ENCODE measurements at places on chromosomes 2 and 18. TPM values are rescaled to one million over a fixed set of nuclear protein-coding genes. Genes with fewer than 3 reads are reported as not detected.
A peak's percentile ranks its signal among the peaks of the same experiment; 100 is the strongest.

The LONRF2 gene
- total RNA-seq = 17.5 TPM

The ACOXL gene
- 0.10 TPM for total RNA-seq

The ZFAND2B gene
- total RNA-seq = 20.3 TPM

The RESP18 gene
- total RNA-seq = not detected

The FBXO48 gene
- total RNA-seq = 0.92 TPM

The PLCL1 gene
- total RNA-seq = 100 TPM

The EVX2 gene
- not detected for total RNA-seq

The ALPP gene
- not detected for total RNA-seq

The MYO7B gene
- total RNA-seq = 0.42 TPM

The MAL gene
- 3.9 TPM for total RNA-seq

The TTR gene
- not detected for total RNA-seq

The RPRM gene
- total RNA-seq = not detected

The CAPN14 gene
- total RNA-seq = 0.42 TPM

The DNAJC5G gene
- total RNA-seq = 2.1 TPM

The NT5C1B gene
- total RNA-seq = not detected

DNA sequence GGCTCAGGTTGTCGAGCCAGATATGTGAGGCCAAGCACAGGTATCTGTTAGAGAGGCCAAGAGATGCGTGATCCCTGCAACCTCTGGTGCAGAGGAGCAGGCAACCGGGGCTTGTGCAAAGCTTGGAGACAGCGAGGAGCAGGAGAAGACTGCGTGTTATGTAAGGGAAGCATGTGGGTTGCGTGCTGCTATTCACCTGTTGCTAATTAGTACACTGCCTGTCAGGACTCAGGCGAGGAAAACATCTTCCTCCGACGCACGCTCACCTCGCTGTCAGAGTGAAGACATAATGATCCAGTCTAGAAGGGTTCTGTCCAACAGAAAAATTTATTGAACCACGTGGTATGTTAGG is 102.5 kb downstream of the HNRNPLL start:
- DNase-seq = no peak

GRCh38 chr2:63792530-63792929 is 49.2 kb upstream of the UGP2 start:
- DNase-seq = no peak

DNA sequence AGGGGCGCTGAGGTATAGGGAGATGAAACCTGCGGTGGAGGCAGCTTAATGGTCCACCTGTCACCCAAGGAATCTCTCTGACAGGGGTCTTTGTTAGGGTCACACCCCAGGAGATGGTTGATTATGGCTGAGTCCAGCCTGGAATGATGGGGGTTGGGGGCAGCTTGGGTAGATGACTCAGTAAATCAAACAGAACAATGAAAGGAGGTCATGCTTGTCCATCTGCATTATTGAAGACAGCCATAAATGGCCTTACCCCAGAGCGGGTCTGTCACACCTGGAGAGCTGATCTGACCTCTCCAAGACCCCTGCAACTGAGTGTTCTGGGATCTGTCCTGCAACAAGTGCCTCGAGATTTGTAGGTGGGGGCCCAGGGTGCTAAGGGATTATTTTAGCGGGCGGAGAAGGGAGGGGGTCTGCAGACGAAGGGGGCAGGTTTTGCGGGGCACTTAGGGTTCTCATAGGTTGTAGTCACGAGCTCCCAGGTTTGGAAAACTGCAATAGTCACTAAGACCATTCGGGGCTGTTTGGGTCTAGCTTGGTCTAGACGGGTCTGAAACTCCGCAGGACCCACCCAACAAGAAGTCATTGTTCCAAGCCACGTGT is 771 bp upstream of the IGFBP2 start:
- no peak for DNase-seq

GRCh38 chr2:73202156-73203054 is at the start of gene NOTO:
Gene NOTO (plus strand): TSS chr2:73202574. CDS start chr2:73202667, 93 bp downstream.
- DNase-seq = no peak

DNA sequence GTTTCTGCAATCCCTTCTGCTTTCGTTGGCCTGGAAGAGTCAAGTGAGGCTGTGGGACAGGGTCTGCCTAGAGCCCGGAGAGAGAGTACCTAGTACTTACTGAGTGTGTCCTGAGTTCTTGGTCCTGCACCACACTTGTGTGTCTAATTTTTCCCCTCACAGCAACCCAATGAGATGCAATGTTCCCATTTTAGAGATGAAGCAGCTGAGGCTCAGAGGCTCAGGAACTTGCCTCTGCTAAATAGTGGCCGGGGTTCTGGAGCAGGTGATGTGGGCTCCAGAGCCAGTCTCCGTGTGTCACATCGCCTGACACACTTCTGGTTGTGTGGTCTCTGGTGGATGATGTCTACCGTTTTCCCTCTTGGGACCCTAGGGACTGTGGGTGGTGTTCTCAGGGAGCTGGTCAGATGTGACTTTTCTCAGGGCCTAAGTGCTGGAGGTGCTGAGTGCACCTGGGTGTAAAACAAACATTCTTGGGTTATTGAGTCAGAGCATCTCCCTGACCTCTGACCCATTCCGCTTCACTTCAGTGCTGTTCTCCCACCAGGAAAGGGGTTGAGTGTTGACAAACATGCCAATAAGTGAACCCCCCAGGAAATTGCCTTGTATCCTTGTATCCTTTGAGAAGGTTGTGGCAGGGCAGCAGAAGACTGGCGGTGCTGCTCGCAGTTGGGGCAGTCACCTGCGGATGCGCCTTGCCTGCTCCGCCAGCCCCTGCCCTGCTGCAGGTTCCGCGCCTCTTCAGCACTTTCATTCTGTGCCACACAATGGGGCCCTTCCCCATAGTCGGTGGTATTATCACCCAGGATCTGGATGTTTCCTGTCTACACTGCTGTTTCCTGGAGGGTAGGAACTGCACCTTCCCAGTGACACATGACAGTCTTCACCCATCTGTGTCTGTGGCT is 32.1 kb downstream of the HK2 start:
- no peak for DNase-seq

DNA sequence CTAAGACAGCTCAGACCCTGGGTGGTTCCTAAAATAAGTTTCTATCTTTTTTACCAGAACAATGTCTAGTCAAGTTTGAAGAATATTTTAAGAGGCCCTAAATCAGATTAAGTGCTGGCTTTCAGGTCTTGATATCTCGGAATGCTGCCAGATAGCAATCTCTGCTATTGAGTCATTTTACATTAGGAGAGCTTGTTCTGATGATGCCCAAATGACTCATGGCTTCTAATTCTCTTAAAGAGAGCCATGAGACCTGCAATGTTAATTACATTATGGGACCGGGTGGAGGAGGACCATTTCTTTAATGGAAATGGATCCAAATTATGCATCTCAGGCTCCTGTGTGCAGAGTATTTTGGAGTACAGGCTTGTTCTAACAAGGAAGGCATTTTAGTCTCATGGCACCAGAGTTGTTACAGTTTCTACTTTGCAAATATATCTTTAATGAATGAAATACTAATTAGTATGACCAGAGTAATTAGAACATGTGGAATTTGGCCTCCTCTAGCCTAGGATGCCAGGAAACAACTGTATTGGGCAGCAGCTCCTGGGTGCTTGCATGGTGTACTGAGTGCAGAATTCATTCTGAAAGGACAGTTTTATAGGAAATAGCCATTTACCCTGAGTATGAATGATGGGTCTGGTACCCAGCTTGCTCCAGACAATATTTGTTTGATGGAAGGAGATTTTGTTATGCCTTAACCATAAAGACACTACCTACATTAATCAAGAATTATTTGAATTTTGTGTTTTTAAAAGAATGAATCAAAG is 94.0 kb upstream of the SULT1C3 start:
- DNase-seq = no peak

DNA sequence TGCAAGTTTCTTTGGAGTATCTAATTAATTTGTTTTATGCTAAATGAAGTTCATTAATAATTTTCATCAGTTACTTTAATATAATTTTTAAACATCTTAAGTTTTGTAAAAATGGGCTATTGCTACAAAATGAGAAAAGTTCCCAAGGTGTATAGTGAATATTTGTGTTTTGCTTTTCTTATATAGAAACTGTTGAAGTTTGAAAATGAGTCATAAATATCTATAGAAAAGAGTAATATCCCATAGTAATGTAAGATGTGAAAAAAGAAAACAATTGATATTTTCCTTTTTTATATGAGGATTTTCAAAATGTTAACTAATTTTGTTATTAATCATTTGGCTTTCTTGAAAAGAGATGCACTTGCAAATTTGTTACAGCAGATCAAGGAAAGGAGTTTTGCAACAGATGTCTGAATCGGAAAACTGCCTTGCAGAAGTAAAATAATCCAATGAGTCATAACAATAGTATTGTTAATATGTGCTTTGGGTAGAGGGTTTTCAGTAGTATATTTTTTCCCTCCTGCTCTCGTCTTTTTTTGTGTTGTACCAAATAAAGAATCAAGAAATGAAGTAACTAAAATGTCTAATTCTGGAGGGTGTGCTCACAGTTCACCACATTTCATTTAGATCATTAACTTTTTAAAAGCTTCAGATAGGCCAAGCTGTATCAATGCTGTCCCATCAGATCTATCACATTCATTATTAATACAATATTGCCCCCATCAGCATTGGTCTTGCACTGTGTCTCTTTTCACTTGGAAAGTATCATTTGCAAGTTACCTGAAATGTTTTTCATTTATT is 15.5 kb downstream of the DUSP19 start:
- DNase-seq = no peak

- DNase-seq = no peak
These were observed 27.6 kb downstream of the THNSL2 start for GRCh38 chr2:88197732-88198131.

DNA sequence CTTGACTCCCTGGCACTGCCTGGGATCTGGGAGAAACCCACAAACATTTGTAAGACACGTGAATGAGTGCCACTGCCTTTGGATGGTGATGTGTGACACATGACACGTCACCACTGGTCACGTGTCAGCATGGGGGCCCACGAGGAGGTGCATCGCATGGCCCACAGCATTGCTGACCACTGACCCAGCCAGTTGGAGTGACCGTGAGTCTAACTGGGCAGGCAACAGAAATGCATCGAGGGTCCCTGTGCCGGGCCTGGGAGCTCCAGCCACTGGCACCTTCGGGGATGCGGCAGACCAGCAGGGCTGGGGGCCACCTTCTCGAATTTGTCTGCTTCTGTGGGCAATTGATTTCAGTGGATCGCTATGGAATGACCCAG is 121.9 kb upstream of the HDAC4 start:
- peak; percentile 12 for DNase-seq

DNA sequence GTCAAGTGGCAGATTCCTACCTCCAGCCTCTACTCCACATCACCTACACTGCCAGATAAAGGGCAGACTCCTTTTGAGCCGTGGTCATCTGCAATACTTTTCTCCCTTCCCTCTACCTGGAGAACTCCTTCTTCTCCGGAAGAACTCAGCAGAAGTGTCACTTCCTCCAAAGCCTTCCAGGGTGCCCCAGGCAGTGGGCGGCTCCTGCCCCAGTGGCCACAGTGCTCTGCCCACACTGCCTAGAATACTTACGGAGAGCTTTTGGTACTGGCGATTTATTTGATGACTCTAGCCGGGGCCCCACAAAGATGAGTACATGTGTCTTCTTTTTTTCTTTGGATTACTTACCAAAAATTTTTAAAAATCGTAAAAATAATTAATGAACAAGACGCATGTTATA is 39.7 kb downstream of the FOSL2 start:
- DNase-seq = no peak

- DNase-seq = no peak
These were observed 30.8 kb downstream of the AFG3L2 start for GRCh38 chr18:12346240-12346565.

GRCh38 chr2:127619877-127620705 is 25.9 kb upstream of the GPR17 start:
- DNase-seq = no peak

GRCh38 chr18:49813069-49813318 is 339 bp downstream of the ACAA2 start:
- DNase-seq = peak; percentile 67

DNA sequence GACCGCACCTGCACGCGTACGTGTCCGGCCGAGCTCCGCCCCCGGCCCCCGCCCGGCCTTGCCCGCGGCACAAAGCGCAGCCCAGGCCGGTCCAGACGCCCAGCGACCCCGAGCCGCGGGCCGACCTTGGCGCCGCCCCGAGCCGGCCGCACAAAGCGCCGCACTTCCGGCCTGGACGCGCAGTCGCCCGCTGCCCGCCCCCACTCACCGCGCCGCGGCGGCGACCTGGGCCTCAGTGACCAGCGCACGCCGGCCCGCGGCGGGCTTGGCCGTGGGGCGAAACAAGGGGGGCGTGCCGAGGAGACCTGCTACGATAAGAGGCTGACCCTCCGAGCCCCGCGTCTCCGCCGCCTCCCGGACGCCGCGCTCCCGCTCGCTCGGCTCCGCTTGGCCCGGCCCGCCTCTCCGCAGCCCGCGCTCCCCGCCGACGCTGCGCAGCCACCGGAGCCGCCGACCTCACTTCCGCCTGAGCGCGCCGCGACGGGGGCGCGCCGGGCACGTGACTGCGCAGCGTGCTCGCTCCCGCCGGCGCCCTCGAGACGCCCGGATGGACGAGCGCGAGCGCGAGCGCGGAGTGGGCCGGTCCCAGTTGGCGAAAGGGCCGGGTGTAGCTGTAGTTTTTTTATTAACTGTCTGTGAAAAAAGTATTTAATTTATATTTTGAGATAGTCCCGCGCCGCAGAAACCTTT is at the start of gene FAM168B:
FAM168B (minus strand) TSS at position 455 of the 690 bp plus-strand sequence. CDS start 10,814 bp downstream, outside the sequence.
- DNase-seq = peak; percentile 95

DNA sequence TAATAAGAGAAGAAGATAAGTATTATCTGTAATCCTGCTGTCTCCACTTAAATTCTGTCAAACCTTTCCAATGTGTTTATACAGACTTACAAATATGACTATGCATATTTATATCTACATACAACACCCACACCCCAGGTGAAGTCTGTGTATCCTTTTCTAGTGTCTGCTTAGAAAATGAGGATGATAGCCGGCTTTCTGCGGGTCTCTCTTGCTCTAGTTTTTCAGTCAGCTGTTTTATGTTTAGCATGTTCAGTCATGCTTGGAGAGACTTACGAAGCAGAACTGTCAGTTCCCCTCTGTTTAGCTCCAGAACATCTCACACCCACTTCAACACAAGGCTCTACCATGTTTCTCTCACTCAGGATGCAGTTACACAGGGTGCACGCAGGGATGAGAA is 137.3 kb upstream of the NFATC1 start:
- no peak for DNase-seq

DNA sequence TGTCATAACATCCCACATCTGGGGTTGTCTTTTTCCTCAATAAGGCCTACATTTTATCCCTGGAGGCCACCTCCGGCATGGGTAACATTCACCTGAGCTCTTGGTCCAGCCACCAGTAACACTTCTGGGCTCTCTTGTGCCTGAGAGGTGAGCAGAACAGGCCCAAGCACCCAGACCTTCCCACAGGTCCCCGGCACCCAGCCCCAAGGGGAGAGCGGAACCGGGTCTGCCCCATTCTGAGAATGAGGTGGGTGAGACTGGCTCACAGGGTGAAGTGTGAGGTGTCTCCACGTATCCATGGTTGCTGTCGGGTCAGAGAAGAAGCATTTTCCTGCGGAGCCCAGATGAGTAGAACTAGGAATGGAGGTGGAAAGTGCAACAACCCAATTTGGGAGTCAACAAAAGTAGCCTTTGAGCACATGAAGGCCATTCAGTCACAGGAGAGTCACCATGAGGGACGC is 496.7 kb upstream of the MYT1L start:
- DNase-seq = no peak

Data from left ventricle myocardium superior (tissue), 1 donor.